Fibroblast of upper back skin (primary cell): ENCODE measurements at places on chromosomes 16 and 17.

DNA sequence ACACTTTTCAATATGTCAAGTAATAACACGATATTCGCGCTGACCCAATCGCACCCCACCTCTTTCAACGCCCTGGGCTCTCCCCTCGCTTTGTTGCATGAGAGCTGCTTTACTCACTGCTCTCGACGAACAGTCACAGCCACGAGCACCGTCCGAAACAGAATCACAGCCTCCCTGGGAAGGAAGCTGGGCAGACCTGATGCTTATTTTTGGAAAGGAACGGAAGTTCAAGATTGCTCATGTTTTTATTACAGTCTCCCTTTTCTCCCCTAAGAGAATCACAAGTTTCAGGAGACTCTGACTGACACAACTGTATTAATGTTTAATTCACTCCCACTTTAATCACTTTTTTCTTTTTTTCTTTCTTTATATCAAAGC, 67.8 kb downstream of the ANKRD11 start:
- no peak for DNase-seq

DNA sequence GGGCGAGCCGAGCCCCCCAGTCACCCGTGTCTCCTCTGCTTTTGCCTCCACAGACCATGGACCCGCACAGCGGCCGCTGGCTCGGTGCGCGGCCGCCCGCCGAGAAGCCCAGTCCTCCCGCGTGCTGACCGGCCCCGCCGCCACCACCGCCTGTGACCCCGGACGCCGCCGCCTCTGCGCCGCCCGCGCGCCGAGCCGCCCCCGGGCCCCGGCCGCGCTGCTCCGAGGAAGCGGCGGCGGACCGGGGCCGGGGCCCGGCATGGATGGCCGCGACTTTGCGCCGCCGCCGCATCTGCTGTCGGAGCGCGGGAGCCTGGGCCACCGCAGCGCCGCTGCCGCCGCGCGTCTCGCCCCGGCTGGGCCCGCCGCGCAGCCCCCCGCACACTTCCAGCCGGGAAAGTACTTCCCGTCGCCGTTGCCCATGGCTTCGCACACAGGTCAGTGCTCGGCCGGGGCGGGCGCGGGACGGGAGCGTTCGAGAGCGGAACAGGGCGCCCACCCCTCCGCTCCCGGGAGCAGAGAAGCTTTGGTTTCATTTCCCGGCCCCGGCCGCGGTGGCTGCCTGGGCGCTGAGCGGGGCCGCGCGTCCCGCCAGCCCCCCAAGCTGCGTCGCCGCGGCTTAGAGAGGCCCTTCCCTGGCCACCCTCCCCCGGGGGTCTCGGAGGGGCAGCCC, 4.4 kb downstream of the BAHCC1 start:
- no peak for DNase-seq

GRCh38 chr16:82807311-82807710, 180.5 kb downstream of the CDH13 start:
- no peak for DNase-seq

DNA sequence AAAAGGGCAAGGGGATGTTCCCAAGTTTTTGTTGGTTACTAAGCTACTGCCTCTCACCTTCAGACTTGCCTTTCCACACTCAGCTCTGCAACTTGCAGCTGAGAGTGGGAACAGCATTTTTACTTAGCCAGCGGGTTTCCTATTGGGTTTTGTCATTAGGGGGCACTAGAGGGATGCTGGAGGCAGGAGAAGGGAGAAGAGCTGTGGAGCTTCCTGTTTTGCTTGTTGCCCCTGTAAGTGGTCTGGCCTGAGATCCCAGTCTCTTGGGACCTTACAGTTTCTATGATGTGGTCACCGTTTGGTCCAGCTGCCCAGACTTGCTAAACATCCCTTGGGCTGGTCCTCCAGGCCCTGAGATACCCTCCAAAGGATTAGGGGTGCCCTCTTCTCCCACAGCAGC, 209.6 kb upstream of the NLRP1 start:
- DNase-seq: no peak

DNA sequence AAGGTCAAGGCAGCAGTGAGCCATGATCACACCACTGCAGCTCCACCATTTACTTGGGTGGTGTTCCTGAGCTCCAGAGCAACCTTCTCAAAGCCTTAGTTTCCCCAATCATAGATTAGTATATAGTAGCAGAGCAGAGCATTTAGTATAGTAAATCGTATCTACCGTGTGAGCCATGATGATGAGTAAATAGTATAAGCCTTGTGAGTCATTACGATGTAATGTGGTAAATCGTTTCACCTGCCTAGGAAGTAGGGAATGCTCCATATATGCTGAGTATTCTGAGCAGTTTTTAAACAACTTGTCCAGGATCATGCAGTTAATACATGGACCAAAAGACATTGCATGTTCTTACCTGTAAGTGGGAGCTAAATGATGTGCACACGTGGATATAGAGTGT, 66.4 kb downstream of the SCNN1B start:
- no peak for DNase-seq

DNA sequence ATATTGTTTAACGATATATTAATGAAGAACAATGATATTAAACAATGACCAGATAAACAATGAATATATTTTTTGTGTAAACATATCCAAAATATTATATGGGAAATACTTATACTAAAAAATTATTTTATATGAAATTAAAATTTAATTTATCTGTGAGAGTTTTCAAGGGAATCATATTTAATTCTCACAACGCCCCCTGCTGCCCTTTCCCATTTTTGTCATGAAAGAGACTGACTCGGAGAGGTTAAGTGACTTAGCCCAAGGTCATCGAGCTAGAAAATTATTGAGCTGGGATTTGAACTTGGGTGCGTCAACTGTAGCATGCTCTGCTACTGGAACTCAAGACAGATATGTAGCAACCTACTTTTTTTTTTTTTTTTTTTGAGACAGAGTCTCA, 7.2 kb upstream of the MYCBPAP start:
- DNase-seq: peak; percentile 24

- peak; percentile 82 for DNase-seq
These were observed 721 bp upstream of the SOCS3 start for GRCh38 chr17:78360371-78361224.

DNA sequence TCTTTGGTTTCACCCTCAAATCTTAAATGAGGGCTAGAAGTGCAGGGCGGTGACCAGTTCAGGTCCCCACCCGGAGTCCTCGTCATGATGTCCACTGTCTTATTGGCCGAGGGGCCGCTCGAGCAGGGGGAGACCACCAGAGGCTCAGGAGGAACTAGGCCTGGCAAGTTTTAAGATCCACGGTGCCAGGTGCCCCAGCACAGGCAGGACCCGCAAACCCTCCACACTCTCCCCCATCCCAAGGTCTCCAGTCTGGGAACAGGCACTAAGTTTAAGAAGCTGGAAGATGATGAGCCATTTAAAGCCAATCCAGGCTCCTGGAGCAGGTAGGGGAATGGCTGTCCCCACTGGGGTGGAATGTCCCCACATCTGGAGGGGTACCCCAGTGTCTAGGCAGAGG, 4.1 kb downstream of the DLX3 start:
- no peak for DNase-seq

DNA sequence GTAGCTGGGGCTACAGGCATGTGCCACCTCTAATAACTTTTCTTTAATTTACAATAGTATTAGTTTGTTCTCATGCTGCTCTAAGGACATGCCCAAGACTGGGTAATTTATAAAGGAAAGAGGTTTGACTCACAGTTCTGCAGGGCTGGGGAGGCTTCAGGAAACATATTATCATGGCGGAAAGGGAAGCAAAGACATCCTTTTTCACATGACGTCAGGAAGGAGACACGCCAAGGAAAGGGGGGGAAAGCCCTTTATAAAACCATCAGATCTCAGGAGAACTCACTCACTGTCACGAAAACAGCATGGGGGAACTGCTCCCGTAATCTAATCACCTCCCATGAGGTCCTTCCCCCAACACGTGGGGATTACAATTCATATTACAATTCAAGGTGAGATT, 18.3 kb downstream of the IL4R start:
- DNase-seq: no peak

- no peak for DNase-seq
These were observed 1.8 kb downstream of the RNF43 start for GRCh38 chr17:58415371-58416055.

GRCh38 chr17:73066148-73066884, 26.2 kb downstream of the SLC39A11 start:
- no peak for DNase-seq

DNA sequence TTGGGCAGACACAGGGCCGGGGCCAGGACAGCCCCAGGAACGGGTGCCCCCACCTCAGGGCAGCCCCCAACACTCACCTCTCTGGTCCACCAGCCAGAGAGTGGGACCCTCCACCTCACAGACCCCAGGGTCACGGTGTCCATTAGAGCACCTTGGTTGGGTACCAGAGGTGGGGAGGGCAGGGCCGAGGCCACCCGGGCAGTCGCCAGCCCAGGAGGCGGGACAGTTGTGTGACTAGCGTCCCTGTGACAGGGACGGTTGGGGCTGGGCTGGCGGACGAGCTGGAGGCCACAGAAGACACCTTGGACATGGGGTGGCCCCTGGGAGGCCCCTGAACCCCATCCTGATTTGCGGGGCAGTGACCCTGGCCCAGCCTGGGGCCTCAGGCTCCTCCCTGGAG, 11.7 kb upstream of the C1QTNF8 start:
- no peak for DNase-seq

GRCh38 chr17:78010759-78011158, 52.3 kb downstream of the TNRC6C start:
- DNase-seq: no peak

- DNase-seq: no peak
These were observed 4.3 kb upstream of the SYNGR2 start for GRCh38 chr17:78163881-78164747.

DNA sequence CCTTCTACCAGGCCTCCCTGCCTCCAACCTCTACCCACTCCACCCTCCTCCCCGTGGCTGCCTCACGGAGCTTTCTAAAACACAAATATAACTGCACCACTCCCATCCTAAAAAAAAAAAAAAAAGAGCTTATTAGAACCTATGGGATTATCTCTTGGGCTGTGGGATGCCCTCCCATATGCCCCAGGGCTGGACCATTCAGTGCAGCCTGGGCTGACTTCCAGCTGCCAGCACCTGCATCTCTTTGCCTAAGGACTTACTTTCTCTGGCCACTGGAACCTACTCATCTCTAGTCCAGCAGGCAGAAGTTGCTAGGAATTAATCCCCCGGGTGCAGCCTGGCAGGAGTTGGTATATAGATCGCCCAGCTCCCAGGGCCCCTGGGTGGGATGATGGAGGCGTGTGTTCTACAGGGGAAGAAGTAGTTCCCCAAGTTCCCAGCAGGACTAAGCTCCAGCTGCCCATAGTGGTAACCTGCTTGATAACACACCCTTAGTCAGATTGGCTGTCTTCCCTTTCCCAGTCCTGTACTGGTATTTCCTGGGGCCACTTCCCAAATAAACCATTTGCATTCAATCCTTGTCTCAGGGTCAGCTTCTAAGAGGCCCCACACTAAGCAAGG, 10.3 kb downstream of the MPP3 start:
- DNase-seq: no peak

GRCh38 chr16:29854520-29855100, 8.4 kb downstream of the CDIPT start:
- DNase-seq: no peak

DNA sequence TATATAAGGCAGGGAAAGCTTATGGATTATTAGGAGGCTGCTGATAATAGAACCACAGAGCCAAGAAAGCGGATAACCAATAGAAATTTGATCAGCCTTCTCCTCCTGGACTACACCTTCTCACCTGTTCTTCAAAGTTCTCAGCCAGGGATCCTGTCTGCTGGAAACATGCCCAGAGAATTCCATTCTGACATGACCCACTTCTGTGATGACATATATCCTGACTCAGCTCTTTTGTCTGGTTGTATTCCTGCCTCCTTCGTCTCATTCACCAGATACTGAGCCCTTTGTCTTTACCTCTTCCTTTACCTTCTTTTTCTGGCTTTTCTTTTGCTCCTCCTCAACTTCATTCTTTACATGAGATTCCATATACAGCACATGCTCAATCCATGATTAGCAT, 576.1 kb downstream of the CDH11 start:
- peak; percentile 57 for DNase-seq

DNA sequence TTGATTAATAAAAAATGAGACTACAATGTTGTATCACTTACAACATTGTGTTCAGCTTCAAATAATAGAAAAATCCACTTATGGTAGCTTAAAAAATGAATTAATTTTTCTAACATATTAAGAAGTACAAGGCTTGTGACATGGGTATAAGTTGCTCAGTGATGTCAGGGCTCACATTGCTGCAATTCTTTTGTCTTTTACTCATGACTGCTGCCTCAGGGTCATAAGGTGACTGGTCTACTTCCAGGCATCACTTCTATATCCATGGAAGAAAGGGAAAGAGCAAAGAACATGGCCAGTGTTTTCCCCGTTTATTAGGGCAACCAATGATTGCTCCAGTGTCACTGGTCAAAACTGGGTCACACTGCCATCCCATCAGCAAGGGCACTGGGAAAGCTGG, 295.3 kb downstream of the MAP2K4 start:
- DNase-seq: no peak

DNA sequence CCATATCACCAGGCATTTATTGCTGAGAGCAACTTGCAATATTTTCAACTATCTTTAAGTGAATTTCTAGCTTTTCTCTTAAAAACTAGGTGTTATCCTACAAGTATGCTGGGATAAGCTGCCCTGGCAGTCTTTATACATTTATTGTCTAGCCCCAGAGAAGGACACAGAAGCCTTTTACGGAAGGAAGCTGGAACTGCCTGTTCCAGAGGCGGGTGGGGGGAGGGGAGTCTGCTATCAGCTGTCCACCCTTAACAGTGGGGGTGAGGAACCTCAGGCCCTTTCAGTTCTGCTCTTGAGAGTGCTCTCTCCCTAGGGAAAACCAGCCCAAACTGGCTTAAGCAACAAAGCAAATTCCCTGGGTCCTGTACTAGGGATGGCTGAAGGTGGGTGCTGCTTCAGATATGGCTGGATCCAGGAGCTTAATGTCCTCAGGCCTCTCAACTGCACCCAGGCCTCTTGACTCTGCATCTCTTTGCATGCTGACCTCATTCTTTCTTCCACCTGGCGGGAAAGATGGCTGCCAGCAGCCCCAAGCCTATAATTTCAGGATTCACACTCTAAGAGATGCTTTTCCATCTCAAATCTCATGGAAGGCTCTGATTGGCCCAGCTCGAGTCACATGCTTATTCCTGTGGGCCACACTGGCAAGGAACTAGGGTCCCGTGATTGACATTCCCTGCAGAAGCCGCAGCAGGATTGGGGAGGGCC, 16.6 kb downstream of the NAGPA start:
- no peak for DNase-seq

- no peak for DNase-seq
These were observed 16.1 kb upstream of the MPRIP start for GRCh38 chr17:17026163-17026562.

GRCh38 chr17:50944902-50945720, 79.0 kb upstream of the TOB1 start:
- no peak for DNase-seq
